Activated T-helper 1 cell treated with anti-CD3 and anti-CD28 coated beads, Interleukin-2, amount 50 U/mL, for 16 hours (primary cell): ENCODE measurements at places on chromosomes 16 and 17.

GRCh38 chr17:73802314-73802713 is 158.1 kb upstream of the SDK2 start:
- DNase-seq = no peak

GRCh38 chr16:14289692-14290340 is 218.7 kb downstream of the MRTFB start:
- no peak for DNase-seq

DNA sequence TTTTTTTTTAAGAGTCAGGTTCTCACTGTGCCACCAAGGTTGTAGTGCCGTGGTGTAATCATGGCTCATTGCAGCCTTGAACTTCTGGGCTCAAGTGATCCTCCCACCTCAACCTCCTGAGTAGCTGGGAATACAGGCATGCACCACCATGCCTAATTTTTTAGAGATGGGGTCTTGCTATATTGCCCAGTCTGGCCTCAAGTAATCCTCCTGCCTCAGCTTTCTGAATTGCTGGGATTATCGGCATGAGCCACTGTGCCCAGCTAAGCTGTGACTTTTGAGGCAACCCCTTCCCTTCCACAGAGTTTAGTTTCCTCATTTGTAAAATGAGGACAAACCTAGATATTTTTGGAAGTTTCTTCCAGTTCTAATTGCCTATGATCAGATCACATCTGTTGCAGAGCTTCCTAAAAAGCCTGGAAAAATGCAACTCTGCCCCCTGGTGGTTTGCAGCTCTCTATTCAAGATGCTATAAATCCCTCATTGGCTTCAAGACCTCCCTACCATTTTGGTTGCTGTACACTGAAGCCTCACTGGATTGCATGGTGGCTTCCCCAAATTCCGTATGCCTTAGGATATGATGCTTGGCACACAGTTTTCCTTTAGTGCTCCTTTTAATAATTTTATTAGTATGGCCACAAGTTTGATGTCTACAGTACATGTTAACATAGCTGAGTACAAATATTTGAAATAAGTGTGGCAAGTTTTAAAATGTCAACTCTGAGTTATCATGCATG is 19.3 kb downstream of the GDE1 start:
- DNase-seq = peak; percentile 30

GRCh38 chr16:84710686-84711085 is 10.9 kb downstream of the USP10 start:
- no peak for DNase-seq

DNA sequence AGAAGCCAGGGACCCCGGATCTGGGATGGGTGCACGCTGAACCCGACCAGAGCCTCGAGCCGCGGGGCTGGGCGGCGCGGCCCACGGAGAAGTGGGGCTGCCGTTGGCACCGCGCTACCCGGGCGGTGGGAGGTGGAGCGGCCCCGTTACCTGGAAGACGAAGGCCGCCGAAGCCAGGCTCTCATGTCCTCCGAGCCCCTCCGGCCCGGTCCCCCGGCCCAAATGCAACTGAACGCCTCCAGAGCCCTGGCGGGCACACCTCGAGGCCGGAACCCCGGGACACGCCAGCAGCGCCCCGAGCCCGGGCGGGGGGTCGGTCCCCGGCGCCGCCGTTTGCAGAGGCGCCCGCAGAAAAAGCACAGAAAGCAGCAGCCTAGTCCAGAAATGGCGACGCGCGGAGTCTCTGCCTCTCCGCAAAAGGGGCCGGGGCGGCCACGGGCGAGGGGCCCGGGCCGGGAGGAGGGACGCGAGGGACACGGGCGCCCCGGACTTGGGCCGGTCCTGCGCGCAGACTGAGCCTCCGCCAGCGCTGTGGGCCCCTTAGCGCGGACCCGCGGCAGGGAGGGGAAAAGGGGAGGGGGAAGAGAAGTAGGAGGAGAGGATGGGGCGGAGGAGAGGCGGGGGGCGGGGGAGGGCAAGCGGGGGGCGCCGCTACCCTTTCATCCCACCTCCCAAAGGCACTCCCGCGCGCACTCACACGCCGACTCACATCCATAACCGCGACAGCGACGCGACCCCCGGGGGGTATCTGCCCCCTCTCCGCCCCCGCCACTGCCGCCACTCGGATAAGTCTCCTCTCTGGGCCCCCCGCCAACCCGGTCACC is 1.4 kb downstream of the AXIN2 start:
- no peak for DNase-seq

DNA sequence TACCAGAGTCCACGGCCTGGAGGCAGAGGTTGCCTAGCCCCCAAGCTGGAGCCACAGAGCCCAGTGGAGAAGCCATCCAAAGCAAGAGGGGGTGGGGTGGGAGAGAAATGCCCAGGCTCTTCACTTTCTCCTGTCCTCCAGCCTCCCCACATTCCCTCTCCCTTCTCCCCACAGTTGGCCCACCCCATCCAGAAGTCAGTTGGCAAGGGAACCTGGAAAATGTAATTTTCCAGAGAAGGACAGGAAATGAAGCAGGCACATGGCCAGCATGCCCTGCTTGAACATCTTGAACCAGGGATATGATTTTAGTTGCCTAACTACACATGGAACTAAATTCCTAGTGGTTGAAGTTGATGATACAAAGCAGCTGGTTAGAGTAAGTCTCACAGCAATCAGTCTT is 73.3 kb upstream of the IRX6 start:
- DNase-seq = no peak

- no peak for DNase-seq
These were observed 1.0 kb downstream of the AMZ2 start for GRCh38 chr17:68248891-68249290.

DNA sequence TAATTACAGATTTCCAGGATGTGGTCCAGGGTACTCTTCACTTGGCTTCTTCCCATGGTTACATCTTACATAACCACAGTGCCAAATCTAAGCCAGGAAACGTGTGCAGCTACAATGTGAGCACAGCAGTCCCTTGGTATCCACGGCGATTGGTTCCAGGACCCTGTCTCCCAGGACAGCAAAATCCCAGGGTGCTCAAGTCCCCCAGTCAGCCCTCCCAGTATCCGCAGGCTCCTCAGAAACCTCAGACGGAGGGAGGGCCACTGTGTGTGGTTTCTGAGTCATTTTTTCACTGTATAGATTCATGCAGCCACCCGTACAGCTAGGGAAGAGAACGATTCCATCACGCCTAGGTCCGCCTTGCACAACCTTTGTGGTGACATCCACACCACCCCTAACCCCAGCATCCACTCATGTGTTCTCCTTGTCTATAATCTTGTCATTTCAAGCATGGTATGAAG is 11.1 kb upstream of the ATP2C2 start:
- no peak for DNase-seq

DNA sequence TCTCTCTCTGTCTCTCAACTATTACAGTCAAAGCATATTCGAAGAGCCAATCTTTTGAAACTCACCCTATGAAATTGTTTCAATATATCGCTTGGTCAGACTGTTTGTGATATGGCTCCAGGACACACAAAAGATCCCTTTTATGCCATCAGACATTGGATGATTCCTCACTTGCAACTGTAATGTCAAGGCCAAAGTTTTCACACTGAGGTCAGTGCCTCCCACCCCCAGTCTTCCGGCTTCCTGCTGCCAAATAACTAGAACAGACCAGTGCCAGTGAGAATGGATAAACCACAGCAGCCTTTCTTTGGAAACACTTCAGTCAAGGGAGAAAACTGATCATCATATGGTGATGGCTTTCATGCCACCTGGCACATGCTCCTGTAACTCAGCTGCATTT is 321.9 kb upstream of the ZFHX3 start:
- no peak for DNase-seq
